Central memory CD8-positive, alpha-beta T cell (primary cell): ENCODE measurements at places on chromosomes 3 and 15.
A peak's percentile ranks its signal among the peaks of the same experiment; 100 is the strongest.

DNA sequence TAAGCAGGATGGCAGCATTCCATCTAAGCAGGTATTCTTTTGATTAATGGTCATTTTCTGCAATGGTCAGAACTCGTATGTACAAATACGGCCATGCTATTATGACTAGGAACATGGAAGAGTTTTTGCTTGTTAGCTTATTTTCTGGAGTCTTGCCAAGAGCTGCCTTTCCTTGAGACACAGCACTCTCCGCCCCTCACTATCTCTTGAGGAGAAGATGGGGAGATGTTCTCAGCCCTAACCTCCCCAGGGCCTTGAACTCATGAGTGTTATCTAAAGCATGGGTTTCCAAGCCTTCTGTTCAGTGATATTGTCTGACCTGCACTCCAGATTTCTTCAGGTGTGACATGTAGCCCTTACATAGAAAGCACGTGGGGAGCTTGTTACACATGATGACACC lies 65.9 kb upstream of the ACTC1 start:
- no peaks in the 10 kb centered on the region for H3K27me3 ChIP-seq
- peaks cover 36% of the 10 kb centered on the region for H3K36me3 ChIP-seq
- H3K4me1 ChIP-seq = no peaks in the 10 kb centered on the region
- no peak overlapping the region for H3K27ac ChIP-seq
- H3K4me3 ChIP-seq = no peak overlapping the region

GRCh38 chr15:46556559-46557379 lies 921.9 kb downstream of the SQOR start:
- H3K27ac ChIP-seq = no peak overlapping the region
- H3K4me1 ChIP-seq = no peaks in the 10 kb centered on the region
- H3K4me3 ChIP-seq = no peak overlapping the region
- no peaks in the 10 kb centered on the region for H3K36me3 ChIP-seq
- DNase-seq = no peak
- no peaks in the 10 kb centered on the region for H3K27me3 ChIP-seq

DNA sequence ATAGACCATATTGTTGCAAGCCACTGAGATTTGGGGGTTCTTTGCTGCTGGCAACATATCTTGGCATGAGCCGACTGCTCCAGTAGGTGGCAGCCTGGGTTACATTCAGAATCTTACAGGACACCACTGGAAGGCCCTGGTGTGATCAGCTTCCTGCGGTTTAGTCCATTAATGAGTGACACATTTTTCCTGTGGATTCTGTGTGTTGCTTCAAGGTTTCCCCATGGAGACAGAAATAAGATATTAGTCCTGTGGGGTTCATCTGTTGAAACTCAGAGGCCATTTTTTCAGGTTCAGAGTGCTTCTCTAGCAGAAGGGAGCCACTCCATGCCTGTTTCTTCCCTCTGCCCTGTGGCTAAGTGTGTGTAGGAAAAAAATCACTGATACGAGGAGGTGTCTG lies 116.2 kb downstream of the MFSD1 start:
- no peaks in the 10 kb centered on the region for H3K36me3 ChIP-seq
- H3K4me3 ChIP-seq = no peak overlapping the region
- peaks cover 20% of the 10 kb centered on the region for H3K27me3 ChIP-seq
- no peaks in the 10 kb centered on the region for H3K4me1 ChIP-seq
- no peak overlapping the region for H3K27ac ChIP-seq

GRCh38 chr15:80750575-80750974 lies 28.6 kb upstream of the CEMIP start:
- DNase-seq = no peak
- H3K4me3 ChIP-seq = no peak overlapping the region
- no peak overlapping the region for H3K27ac ChIP-seq
- H3K27me3 ChIP-seq = no peaks in the 10 kb centered on the region

- H3K36me3 ChIP-seq = peaks cover 60% of the 10 kb centered on the region
- DNase-seq = no peak
- no peaks in the 10 kb centered on the region for H3K27me3 ChIP-seq
Measured at GRCh38 chr15:34927726-34928125, 41.8 kb downstream of the AQR start.

GRCh38 chr15:66644869-66645268 lies 57.2 kb upstream of the SMAD6 start:
- H3K36me3 ChIP-seq = no peaks in the 10 kb centered on the region
- H3K27ac ChIP-seq = no peak overlapping the region

DNA sequence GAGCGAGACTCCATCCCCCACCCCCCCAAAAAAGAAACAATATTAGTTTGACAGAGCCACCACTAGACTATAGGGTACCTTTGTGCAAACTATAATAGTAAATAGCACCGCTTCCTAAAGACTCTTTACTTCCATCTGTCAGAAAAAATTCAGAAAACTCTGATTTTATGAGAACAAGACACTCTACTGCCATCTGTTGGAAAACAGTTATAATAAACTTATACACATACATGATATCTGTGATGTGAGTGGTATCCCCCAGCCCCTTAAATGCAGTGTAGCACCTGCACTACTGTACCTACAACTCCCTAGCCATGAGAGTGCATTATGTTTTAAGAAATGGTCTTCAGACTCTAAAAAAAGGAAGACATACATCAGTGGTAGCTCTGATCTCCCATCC lies 47.1 kb upstream of the CTDSPL start:
- H3K27ac ChIP-seq = no peak overlapping the region
- H3K27me3 ChIP-seq = peaks cover 49% of the 10 kb centered on the region
- H3K4me1 ChIP-seq = no peaks in the 10 kb centered on the region
- peaks cover 1% of the 10 kb centered on the region for H3K36me3 ChIP-seq
- H3K4me3 ChIP-seq = no peak overlapping the region

- no peaks in the 10 kb centered on the region for H3K36me3 ChIP-seq
- H3K27ac ChIP-seq = no peak overlapping the region
- no peaks in the 10 kb centered on the region for H3K4me1 ChIP-seq
- H3K4me3 ChIP-seq = no peak overlapping the region
- no peak for DNase-seq
Measured at GRCh38 chr3:12436514-12437220, 47.6 kb upstream of the TSEN2 start.

DNA sequence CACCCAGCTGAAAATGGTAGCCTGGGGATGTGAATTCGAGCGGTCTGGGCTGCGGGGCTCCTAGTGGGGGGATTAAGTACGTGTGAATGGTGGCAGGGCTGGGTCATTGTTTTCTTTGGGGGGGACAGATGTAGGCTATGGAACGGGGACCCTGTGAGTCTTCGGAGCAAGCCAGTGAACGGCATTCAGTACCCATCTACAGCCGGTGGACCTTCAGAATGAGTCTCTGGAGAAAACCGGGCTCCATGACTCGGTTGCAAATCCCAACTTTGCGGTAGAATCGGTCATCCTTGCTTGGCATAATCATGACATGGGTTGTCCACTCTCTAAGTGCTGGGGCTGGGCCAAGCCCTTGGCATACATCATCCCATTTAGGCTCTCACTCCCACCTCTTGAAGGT lies 7.2 kb upstream of the EOMES start:
- peaks cover 60% of the 10 kb centered on the region for H3K27me3 ChIP-seq
- peaks cover 2% of the 10 kb centered on the region for H3K36me3 ChIP-seq
- H3K4me1 ChIP-seq = peaks cover 38% of the 10 kb centered on the region
- no peak for DNase-seq
- no peak overlapping the region for H3K27ac ChIP-seq
- peak overlapping the region; percentile 76 for H3K4me3 ChIP-seq

DNA sequence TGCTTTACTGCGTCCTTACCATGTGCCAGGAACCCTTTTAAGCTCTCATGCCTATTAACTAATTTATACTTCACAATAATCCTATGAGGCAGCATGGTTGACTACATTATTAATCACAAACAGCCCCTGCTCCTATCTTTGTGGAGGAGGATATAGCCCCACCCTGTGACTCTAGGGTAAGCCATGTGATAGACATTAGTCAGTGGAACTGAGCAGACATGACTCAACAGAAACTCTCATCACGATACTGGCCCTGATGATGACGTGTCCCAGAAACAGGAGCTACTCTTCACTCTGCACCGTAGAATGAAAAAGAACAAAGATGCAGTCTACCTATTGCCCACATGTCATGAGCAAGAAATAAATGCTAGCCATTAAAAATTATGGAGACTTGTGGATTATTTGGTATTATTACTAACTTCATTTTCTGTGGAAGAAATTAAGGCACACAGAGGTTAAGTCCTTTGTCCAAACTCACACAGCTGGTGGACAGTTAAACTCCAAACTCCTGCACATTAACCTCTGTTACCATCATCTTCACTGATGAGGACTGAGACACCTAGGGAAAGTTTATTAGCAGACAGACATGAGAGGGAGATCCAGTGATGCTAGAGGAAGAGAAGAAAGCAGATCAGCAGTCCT lies 51.2 kb downstream of the CFAP20DC start:
- H3K36me3 ChIP-seq = no peaks in the 10 kb centered on the region
- no peak for DNase-seq
- H3K27me3 ChIP-seq = no peaks in the 10 kb centered on the region
- no peak overlapping the region for H3K27ac ChIP-seq
- H3K4me3 ChIP-seq = no peak overlapping the region
- H3K4me1 ChIP-seq = no peaks in the 10 kb centered on the region

DNA sequence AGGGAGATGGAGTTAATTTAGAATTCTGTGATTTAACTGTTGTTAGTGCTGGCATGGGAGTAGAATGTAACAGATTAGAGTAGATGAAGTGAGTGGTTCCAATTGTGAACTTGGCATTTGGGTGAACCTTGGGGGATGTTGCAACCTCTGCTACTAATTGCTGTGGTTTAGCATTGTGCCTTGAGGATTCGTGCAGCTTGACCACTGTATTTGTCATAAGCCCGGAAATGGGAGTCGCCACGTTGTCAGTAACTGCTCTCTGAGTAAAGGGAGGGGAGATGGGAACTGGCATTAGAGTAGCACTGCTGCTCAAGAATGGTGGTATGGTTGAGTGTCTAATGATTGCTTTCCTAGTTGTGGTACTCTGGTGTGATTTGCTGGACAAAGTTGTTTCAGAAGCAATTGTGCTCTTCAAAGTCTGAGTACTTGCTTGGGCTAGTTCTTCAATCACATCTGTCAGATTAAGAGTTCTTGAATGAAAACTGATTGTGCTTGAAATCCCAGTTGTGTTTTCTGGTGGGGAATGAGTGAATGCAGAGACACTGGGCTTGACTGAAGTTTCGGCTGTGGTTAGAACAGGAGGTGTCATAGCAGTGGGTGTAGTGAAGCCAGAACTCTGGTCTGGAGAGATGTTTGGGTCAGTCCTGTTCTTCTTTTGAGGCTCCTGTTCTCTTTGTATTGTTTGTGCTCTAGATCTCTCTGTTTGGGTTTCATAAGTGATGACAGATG lies 15.4 kb downstream of the IGSF10 start:
- no peak for DNase-seq
- H3K4me3 ChIP-seq = no peak overlapping the region
- H3K27ac ChIP-seq = no peak overlapping the region
- no peaks in the 10 kb centered on the region for H3K4me1 ChIP-seq
- peaks cover 31% of the 10 kb centered on the region for H3K27me3 ChIP-seq
- no peaks in the 10 kb centered on the region for H3K36me3 ChIP-seq

DNA sequence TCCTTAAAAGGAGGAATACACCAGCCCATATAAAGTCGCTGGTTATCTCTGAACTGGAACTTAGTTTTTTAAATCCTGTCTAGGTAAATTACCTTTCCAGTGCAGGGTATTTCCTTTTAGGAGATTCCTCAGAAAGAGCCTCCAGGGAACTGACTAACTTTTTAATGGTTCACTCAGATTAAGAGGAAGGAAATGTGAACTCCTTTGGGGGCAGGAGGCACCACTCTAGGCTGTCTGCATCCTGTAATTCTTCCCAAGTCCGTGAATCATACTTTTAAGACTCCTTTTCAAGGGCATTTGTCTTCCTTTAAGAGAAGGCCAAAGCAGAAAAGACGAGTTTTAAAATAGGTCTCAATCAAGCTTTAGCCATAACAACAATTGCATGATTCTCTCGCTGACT lies 871.2 kb upstream of the NR2F2 start:
- no peak overlapping the region for H3K4me3 ChIP-seq
- H3K27ac ChIP-seq = no peak overlapping the region
- H3K4me1 ChIP-seq = peaks cover 17% of the 10 kb centered on the region
- H3K36me3 ChIP-seq = no peaks in the 10 kb centered on the region
- no peaks in the 10 kb centered on the region for H3K27me3 ChIP-seq
- no peak for DNase-seq

GRCh38 chr3:15380980-15381890 lies 46.1 kb downstream of the METTL6 start:
- DNase-seq = no peak
- H3K4me1 ChIP-seq = peaks cover 15% of the 10 kb centered on the region
- no peak overlapping the region for H3K4me3 ChIP-seq

- H3K27ac ChIP-seq = no peak overlapping the region
- H3K27me3 ChIP-seq = no peaks in the 10 kb centered on the region
- H3K4me1 ChIP-seq = no peaks in the 10 kb centered on the region
Measured at GRCh38 chr3:169432708-169433432, 230.6 kb downstream of the MECOM start.

GRCh38 chr3:72152551-72153476 lies 367.9 kb upstream of the PROK2 start:
- no peak for DNase-seq
- H3K4me3 ChIP-seq = no peak overlapping the region
- no peaks in the 10 kb centered on the region for H3K36me3 ChIP-seq
- H3K27me3 ChIP-seq = no peaks in the 10 kb centered on the region
- H3K4me1 ChIP-seq = no peaks in the 10 kb centered on the region

DNA sequence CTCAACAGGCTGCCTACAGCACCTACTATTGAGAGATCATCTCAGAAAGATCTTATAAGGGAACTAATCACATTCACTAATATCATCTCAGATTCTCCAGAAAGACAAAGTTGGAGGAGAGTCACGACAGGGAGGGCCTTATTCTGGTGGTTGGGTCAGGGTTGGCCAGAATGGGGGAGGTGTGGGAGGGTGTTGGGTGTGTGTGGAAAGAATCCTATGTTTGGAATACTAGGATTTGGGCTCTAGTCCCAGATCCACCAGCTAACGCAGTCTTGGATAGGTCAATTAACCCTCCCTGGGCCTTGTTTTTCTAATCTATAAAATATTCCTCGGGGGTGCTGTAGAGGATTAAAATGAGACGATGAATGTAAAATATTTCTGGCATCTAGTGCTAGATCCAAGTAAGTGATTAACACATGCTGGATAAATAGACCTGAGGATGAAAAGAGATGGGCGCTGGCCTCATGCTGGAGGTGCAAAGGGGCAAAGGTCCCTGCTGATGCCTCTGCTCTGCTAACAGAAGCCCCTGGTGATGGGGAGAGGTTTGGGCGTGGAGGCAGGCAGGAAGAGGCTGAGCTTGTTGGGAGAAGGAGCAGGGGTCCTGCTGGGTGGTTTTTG lies 67.6 kb upstream of the ETV5 start:
- no peak overlapping the region for H3K4me3 ChIP-seq
- H3K27me3 ChIP-seq = no peaks in the 10 kb centered on the region
- no peaks in the 10 kb centered on the region for H3K36me3 ChIP-seq
- DNase-seq = no peak

DNA sequence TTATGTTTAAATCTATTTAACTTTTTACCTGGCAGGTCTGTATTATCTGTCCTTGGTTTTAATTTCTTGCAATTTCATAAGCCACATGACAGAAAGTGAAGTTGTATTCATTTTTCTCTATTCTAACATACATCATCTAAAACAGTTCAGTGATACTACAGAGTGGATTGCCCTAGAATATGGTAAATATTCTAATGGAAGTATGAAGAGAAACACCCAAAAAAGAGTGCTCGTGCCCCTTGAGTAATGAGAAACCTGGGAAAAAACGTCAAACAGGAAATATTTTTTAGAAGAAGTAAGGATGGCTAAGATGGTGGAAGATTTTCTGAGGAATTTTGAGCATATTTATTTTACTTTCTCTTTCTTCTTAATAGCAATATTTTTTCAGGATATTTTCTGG lies 261.1 kb upstream of the CBLB start:
- H3K27me3 ChIP-seq = no peaks in the 10 kb centered on the region
- H3K27ac ChIP-seq = no peak overlapping the region
- no peak for DNase-seq
- H3K4me1 ChIP-seq = no peaks in the 10 kb centered on the region
- H3K36me3 ChIP-seq = no peaks in the 10 kb centered on the region
- no peak overlapping the region for H3K4me3 ChIP-seq
